NCI-H2171 (cell line): ENCODE measurements at places on chromosomes 2 and 18.
A peak's percentile ranks its signal among the peaks of the same experiment; 100 is the strongest.

DNA sequence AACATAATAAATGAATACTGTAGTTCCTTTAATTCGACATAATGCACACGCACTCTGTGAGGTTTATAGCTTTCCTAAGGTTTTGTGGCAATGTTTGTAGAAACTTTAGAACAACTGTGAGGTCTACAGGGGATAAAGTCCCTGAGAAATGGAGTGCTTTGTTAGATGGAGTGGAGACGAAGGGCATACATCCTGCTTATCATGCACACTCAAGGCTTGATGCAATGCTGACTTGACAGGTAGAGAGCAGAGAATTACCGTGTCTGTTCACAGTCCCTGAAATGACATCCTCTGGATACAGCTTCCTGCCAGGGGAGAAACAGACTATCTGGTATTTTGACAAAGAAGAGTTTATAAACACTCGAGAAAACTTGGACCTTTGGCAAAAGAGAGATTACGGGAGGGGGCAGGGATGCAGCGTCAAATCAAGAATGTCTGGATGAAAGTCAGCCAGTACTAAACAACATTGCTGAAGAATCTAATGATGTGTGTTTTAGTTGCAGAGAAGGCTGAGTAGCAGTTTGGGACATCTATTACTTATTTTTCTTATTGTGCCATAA lies 766.9 kb upstream of the ZEB2 start:
- no peak for DNase-seq

GRCh38 chr2:100632037-100632436 lies 69.2 kb downstream of the PDCL3 start:
- no peak for DNase-seq

DNA sequence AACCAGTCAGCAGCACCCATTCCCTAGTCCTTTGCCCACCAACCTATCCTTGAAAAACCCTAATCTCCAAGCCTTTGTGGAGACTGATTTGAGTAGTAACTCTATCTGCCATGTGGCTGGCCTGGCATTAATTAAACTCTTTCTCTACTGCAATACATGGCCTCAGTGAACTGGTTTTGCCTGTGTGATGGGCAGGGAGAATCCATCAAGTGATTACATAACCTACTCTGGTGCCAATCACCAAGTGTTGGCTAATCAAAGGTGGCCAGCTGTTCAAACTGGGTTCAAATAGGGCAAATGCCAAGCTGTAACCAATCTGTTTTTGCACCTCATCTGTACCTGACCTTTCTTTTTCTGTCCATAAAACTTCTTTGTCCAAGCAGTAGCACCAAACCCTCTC lies 139.8 kb upstream of the XPO1 start:
- DNase-seq = no peak

DNA sequence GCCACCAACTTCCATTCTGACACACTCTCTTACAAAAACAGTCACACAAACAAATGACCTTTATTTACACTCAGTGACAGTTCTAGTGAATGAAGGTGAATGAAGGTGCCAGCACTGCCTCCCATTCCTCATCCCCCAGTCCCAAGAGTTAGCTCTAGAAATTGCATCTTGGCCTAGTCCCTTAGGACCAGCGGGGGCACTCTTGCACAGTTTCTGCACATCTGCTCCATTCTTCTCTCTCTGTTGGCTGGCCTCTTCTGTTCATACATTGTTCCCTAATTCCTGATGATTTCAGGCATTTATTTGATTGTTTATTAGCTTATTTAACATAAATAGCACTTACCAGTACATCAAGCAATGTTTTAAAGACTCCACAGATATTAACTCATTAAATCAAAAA lies 30.9 kb downstream of the GAREM1 start:
- peak; percentile 21 for DNase-seq

DNA sequence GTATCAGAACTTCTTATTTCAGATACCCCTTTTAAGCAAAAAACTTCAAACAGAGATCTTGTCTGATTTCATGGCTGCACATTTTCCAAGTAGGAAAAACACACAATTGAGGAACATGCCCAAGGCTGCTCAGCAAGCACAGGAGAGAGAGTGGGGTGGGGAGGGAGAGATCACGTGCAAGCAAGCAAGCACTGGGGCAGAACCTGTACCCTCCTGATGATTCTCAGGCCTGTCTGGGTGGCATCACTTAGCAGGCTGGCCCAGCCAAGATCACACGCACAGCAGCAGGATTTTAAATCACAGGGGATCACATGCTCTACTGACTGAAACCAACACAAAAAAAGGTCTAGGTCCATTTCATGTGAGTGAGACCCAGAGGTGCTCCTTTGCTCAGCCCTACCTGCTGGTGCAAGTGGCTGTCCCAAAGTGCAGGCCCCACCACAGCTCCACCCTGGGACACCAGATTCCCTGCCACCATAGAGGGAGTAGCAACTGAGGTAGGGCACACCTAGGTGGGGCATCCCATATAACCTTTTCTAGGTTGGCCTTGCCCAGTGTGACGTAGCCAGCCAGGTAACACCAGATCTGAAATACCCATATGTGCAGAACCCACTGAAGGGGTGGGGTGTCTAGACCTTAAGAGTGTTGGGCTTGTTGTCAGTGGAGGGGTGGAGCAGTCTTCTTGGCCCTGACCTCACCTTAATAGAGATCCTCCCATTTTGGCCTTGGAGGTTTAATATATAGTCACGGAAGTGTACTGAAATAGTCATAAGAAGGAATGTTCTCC lies 1.8 kb upstream of the LYPD6B start:
- no peak for DNase-seq

GRCh38 chr2:27703638-27704341 lies 40.1 kb downstream of the SLC4A1AP start:
- peak; percentile 62 for DNase-seq

DNA sequence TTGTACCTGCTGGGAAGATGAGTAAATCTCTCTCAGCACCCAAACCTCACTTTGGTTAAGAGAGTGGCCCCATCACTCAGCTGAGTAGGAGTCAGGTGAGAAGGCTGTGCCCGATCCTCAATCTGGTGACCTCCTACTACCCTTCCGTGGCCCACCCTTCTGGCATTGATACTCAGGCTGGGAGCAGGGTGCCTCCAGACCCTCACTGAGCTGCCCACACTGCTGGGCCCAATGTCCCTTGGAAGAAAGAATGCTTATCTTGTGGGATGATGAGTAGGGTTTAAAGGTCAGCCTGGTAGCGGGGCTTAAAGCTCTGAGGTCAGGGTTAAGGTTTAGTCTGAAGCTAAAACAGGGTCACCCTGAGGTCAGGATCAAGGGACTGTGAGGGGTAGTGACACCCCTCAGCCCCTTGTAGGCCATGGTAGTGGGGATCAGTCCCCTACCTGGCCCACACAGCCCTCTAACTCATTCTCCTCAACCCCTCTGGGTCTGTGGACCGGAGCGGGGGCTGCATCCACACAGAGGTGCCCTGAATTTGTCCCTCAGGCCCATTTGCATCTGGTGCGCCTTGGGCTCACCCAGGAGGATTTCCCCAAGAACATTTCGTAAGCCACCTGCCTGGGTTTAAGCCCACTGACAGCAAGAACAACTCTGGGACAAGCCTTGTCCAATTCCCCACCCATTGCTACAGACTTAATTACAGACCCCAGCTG lies 123.8 kb downstream of the CYP26B1 start:
- no peak for DNase-seq

- no peak for DNase-seq
Measured at GRCh38 chr2:133265432-133265949, 302.8 kb downstream of the NCKAP5 start.
